NCI-H748 treated with DMSO at 0.1 percent for 48 hours (cell line): ENCODE measurements at places on chromosomes 2 and 18.

GRCh38 chr2:130966775-130967490, 126.3 kb downstream of the FAM168B start:
- peak; percentile 4 for DNase-seq

DNA sequence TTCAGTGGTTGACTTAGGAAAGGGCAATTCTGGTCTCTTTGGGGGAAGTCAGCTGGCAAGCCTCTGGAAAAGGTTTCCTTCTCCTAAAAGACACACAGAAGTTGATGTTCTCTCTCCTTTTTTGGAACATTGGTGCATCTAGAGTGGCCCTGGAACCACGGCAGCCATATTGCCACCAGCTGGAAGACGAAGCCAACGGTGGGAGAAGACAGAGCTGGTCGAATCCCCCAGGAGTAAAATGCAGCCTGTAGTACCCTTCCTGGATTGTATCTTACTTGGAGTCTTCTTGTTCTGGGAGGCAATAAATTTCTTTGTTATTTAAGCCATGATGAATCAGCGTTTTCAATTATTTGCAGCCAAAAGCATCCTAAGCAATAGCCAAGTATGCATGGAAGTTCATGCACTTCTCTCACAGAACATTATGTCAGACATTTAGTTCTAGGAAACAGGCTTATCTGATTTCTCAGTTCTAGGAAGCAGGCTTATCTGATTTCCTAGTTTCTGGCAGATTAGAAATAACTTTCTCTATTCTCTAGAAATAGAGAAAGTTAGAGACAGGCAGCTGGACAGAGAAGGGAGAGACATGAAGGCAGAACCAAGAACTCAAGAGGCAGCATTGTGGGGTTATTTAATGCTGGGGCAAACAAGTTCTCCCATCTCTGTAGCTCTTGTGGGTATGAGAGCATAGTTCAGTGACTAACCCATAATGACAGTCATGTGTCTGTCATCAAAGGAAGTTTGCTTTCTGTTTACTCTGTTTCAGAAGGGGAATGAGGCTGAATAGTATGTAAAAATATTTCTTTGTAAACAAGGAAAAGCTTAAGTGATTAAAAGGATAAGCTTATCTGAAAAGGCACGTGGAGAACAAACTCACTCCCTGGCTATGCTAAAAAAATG, 40.5 kb upstream of the NABP1 start:
- DNase-seq = peak; percentile 17

- DNase-seq = no peak
These were observed 76.7 kb downstream of the PTGR3 start for GRCh38 chr18:75132098-75132870.

GRCh38 chr2:134479696-134480330, 225.9 kb downstream of the MGAT5 start:
- no peak for DNase-seq

DNA sequence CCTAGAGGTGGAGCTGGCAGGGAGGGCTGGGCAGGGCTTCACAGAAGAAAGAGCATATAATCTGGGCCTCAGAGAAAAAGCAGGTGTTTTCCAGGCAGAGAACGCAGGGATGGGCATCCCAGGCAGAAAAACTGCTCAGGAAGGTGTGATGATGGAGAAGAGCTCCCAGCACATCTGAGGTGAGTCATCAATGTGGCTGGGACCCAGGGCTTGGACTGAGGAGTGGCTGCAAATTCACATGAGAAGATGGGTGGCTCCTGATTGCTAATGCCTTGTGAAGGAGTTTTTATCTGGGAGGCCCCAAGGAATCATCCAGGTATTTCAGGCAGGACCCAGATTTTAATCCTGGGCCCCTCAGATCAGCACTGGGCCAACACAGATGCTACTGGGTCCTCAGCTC, 10.2 kb downstream of the IL1F10 start:
- no peak for DNase-seq

DNA sequence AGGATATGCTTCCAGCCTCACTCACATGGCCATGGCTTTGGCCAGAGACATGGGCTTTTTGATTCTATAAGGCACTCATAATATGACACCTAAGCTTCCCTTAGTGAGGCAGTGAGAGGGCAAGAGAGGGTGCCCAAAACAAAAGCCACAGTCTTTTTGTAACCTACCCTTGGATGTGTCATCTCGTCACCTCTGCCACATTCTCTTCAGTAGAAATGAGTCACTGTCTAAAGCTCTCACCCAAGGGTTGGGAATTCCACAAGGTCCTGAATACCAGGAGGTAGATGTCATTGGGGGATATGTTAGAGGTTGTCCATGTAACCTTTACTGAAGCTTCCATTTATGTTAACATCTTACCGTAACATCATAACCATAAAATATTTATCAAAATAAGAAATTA, 108.4 kb downstream of the ALMS1 start:
- DNase-seq = no peak

GRCh38 chr2:58860586-58860985, 619.5 kb upstream of the FANCL start:
- no peak for DNase-seq

GRCh38 chr18:49597157-49597931, 35.5 kb downstream of the LIPG start:
- DNase-seq = peak; percentile 77

DNA sequence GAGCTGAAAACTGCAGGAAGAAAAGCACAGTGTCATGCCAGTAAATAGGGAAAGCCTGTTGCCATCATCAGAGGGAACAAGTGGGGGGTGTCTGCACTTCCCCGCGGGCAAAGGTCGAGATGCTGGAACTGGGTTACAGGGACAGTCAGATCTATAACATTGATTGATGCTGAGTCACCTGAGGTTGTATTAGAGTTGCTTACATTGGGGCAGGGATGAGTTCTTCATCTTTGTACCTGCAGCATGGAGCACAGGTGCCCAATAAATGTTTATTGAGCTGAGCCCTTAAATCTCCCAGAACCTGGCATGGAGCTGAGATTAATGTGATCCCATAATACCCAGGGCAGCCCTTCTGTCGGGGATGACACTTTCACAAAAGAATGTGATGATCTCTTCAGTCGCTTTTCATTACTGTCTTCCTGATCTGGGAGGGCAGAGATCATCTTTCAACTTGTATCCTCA, 5.9 kb upstream of the RNF152 start:
- DNase-seq = no peak

- DNase-seq = no peak
These were observed 184.6 kb downstream of the ZFP36L2 start for GRCh38 chr2:43041661-43042360.

- no peak for DNase-seq
These were observed 151.2 kb upstream of the NRP2 start for GRCh38 chr2:205531072-205531471.

DNA sequence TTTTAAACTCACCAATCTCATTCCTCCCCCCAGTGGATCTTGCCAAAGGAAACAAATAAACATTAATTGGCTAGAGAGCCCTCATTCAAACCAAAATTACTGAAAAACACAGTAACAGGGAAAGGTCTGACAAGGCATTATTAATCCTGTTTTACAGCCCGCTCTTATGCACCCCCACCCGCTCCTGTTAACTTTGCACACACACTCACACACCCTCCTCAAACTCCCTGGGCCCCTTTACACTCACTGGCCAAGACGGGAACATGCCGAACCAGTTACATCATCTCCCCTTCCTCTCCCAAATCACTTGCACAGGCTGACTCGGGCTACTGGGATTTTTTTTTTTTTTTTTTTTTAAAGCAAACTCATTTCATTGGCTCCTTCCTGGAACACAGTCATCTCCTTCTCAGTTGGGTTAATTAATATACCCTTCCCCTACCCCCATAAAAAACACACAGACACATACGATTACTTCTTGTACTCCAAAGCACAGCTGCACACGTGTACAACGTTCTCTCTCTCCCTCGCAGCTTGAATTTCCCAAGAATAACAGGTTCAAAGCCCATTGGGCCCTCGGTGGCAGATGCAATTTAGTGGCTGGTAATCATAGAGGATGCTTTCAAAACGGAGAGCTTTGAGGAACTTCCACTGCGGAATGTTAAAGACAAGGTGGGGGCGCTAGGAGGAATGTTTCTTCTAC, 31.8 kb downstream of the KLF7 start:
- DNase-seq = peak; percentile 91

- no peak for DNase-seq
These were observed 40.2 kb upstream of the GPR17 start for GRCh38 chr2:127605691-127606263.

GRCh38 chr18:55328301-55328700, 259.7 kb downstream of the TCF4 start:
- no peak for DNase-seq

GRCh38 chr2:28437918-28438317, 45.3 kb downstream of the FOSL2 start:
- DNase-seq = no peak

- no peak for DNase-seq
These were observed 12.5 kb downstream of the NPC1 start for GRCh38 chr18:23573626-23574431.

DNA sequence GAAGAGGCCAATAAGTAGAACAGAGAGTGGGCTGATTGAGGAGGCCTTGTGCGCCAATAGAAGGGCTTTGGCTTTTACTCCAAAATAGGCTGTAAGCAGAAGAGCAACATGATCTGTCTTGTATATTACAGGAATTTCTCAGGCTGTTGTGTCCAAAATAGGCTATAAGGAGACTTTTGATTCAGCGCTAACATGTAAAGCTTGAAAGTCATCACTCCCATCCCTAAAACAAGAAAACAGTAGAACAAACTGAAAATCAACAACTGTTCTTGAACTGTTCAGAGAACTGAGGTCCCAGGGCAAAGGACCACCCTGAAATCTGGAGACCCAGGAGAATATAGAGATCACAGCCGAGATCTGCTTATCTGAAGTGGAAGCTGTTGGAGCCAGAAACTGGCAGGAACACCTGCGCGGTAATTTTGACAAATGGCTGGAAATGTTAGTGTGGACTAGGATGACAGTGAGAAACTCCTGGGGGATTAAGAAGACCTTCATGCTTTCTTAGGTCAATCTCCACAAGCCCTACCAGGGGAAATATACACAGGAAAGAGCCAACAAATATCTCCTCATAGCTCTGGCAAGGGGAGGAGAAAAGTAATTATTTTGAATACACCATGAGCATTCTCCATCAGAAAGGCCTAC, 258.6 kb downstream of the RBM43 start:
- DNase-seq = no peak

- no peak for DNase-seq
These were observed 179.1 kb downstream of the HAUS1 start for GRCh38 chr18:46283268-46283667.

- no peak for DNase-seq
These were observed 50.0 kb downstream of the ANKMY1 start for GRCh38 chr2:240507778-240508251.

GRCh38 chr18:26940744-26941398, 75.4 kb upstream of the AQP4 start:
- no peak for DNase-seq

DNA sequence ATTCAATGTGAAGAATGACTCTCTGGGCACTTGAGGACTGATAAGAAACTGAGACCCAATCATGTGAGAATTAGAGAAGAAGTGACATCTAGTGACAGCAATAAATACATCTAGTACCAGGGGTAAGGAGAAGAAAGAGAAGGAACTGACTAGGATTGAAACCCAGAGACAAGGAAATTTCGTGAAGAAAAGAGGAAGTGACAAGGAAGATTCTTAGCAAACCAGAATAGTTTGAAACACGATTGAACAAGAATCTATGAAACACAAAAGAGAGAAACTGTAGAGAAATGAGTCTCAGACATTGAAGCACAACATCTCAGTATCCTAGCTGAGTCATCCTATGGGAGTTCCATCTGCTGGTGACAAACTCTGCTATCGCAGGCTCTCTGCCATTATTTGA, 571.9 kb upstream of the PKDCC start:
- no peak for DNase-seq

GRCh38 chr2:154132827-154133226, 261.1 kb downstream of the GALNT13 start:
- no peak for DNase-seq

- peak; percentile 59 for DNase-seq
These were observed 370.0 kb downstream of the SLC4A3 start for GRCh38 chr2:219997341-219997851.

GRCh38 chr2:3078684-3079083, 298.9 kb downstream of the EIPR1 start:
- DNase-seq = no peak

DNA sequence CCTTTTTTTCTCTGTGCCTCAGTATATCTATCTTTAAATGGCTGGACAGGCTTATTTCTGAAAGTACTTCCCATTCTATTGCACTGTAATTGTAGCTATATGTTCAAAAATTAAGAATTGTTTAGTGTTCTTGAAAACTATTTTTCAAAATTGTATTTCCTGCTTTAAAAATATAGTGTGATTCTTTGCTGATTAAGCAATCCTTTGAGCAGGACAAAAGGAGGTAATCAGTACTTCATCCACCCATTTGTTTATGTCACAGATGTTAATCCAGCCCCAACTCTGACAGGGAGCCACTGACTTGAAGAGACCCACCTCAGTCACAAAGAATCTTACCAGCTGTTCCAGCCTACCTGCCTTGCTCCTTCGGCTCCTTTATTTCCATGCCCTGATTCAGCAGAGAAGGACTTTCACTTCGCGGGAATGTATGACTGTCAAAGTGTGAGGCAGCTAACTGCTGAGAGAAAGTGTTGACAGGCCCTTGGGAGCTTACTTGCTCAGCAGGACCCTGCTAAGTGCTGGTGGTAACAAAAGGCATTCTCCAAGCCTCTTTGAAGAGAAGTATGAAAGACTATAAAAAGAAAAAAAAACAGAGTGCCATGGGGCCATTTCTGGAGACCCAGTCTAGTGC, 393.3 kb upstream of the CYRIA start:
- no peak for DNase-seq

DNA sequence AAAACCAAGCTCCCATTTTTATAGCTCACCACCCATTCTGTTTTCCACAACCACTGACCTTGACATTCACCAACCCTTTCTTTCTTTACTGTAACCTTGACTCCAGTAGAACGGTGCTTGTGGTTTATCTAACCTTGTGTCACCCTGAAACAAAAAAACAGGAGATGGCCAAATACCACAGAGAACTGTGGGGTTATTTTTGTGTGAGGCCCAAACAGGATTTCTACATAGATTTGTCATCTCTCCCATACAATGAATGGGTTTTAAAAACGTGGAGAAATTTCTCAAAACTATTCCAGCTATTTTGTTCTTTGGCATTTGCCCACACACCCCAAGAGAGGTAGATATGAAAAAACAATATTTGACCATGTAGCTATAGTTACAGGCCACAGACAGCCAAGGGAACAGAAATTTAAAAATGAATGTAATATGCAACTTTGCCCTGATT, 231.3 kb upstream of the TANK start:
- DNase-seq = no peak
